ENCODE measurements at places on chromosomes 12 and 14.

DNA sequence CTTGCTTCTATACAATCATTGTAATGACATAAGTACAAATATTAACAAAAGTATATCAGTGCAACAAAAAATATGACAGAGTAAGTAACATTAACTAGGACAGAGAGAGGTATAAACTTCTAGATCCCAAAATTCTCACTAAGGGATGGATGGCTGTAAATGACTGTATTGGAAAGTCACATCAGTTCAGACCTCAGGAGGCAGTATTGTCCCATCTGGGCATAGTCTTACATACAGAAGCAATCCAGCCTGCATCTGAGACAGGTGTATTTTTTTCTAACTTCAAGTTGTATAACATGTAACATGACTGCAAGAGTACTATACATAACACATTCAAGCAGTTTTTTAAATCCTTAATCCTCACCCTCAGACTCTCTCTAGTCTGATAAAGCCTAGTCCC, 99.0 kb downstream of the GARIN6 start:
- no peak for DNase-seq

- DNase-seq, result peak; percentile 24
These were observed 3.4 kb upstream of the ARHGAP5 start for GRCh38 chr14:32073537-32074189.

DNA sequence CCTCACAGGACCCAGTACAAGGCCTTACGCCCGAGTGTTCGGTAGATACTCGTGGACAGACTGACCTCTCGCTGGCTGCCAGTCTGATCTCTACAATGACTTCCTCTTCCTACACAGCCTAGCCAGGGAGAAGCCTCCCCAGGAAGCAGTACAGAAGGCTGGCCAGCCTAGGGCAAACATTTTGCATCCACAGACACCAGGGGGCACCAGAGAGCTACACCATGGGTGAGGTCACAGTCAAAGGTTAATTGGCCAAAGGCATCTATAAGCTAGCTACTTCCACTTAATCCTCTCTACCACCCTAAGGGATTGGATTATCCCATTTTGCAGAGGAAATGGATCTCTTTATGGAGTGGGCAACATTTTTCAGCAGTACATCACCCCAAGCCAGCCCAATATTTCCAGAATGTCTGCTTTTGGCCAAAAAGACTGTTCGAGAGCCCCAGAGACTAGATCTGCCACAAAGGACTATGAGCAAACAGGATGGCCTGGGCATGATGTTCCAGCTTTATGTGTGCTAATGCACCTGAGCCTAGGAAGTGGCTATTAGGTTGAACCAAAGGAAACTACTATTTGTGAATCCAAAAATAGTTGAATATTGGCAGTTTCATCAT, 14.6 kb upstream of the PNMA1 start:
- DNase-seq, result peak; percentile 94

DNA sequence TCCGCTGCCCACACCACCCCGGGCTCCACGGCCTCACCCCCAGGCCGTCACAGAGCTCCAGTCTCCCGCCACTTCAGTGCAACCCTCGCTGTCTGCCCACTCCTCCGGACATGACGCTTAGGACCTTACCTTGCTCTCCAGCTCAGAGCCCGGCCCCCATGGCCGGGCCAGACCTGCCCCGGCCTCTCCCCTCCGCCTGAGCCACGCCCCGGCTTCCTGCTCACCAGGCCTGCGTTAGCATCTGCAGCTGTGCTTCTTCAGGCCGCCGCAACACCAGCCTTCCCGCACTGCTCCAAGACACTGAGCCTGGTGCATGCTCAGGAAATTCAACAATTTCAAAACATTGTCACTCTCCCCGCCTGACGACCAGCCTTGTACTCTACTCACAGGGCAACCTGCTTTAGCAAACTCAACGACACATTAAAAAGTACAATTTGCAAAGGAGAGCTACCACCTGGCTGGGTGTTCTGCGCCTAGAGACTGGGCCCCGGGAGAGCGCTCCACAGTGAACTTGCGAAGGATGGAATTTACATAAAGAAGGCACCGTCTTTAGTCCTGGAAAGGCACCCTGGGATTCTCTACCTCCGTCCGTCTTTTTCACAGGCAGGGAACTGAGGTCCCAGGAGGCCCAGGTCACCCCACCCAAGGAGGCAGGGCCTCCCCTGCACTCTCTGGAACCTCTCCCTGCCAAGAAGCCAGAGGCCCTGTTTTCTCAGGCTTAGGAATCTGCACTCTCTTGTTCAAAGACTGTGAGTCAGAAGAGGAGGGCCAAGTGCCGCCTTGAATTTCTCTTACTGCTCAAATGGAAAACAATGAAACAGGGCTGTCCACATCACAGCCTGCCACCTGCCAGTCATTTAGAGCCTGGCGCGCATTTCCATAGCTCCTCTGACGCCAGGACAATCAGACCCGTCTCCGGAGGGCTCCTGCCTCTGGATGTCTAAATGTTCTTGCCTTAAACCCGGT, 51.3 kb downstream of the STX2 start:
- DNase-seq, result no peak

DNA sequence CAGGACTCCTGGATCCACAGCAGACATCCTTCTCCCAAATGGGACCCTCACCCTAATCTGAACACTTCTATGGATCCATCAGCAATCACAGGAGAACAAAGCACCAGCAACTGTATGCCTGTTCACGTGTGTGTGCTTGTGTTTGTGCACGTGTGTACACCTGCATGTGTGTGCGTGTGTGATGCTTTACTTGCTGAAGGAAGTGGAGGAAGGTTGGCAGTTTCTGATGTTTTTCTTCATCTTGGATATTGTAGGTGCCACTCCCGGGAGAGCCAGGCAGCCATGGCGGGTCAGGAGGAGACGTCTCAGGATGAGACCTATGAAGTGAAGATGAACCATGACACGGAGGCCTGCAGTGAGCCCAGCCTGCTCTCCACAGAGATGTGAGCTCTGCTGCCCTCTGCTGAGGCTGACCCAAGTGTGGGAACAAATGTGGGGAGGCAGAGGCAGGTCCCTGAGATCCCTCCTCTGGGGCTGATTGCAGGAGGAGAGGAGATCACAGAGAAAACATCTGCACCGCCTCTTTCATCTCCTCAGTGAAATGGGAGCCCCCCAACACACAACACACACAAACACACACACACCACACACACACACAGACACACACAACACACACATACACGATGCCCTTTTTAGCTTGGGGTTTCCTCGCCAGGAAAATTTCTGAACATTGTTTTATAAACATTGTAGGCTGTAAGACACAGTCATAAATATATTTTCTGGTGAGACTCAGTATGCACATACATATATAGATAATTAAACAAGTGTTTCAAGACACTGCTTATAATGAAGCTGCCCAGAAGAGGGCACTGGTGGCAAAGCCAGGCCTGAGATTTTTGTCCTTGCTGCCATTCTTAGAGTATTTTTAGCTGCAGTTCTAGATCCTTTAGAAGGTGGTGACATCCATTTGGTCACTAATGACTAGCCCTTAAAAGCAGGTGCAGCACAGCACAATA, 112.2 kb upstream of the FKBP4 start:
- DNase-seq, result peak; percentile 39

- no peak for DNase-seq
These were observed 3.1 kb downstream of the CBLN3 start for GRCh38 chr14:24426150-24426911.

DNA sequence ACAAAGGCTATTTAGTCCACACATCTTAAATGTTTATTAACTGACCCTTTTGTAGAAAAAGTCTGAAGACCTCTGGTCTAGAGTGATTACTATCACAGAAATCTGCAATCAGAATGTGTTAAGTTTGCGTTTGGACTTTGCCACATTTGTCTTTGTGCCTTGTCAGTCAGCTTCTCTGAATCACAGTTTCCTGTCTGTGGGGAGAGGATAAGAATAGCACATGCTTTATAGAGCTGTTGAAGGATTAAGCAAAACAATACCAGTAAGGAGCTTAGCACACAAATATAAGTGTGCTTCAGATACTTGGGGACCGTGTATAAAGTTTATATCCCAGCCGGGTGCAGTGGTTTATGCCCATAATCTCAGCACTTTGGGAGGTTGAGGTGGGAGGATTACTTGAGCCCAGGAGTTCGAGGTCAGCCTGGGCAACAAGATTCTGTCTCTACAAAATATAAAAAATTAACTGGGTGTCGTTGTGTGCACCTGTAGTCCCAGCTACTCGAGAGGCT, 63.0 kb upstream of the BTG1 start:
- DNase-seq, result no peak

- no peak for DNase-seq
These were observed 55.1 kb upstream of the CMKLR1 start for GRCh38 chr12:108394196-108394595.
